Vagina (tissue), 2 donors: ENCODE measurements at places on chromosomes 4 and X.
A peak's percentile ranks its signal among the peaks of the same experiment; 100 is the strongest.

DNA sequence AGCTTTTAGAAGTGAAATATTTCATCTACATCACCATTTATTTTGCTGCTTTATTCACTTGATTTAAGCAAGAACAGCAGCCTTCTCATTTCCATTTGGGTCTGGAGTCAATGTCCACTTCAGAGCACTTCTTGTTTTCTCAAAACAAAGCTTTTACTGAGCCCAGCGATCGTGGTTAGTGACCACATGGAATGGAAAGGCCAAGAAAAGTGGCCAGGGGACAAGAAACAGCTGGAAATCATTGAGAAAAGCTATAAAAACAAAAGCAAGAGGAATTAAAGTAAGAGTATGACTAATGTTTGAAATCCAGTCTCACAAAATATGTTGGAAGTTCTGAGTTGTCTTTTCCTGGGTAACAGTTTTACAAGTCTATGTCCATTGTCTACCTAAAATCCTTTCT, 328.4 kb upstream of the INTU start:
- no peaks in the 10 kb centered on the region for H3K27me3 ChIP-seq
- H3K4me3 ChIP-seq: no peak overlapping the region
- DNase-seq: no peak
- H3K4me1 ChIP-seq: no peaks in the 10 kb centered on the region
- no peaks in the 10 kb centered on the region for H3K36me3 ChIP-seq
- H3K27ac ChIP-seq: no peak overlapping the region

- no peaks in the 10 kb centered on the region for H3K27me3 ChIP-seq
- no peak for DNase-seq
- H3K27ac ChIP-seq: no peak overlapping the region
- no peak overlapping the region for H3K4me3 ChIP-seq
Observed at GRCh38 chr4:27916452-27917184, 1056.0 kb downstream of the STIM2 start.

DNA sequence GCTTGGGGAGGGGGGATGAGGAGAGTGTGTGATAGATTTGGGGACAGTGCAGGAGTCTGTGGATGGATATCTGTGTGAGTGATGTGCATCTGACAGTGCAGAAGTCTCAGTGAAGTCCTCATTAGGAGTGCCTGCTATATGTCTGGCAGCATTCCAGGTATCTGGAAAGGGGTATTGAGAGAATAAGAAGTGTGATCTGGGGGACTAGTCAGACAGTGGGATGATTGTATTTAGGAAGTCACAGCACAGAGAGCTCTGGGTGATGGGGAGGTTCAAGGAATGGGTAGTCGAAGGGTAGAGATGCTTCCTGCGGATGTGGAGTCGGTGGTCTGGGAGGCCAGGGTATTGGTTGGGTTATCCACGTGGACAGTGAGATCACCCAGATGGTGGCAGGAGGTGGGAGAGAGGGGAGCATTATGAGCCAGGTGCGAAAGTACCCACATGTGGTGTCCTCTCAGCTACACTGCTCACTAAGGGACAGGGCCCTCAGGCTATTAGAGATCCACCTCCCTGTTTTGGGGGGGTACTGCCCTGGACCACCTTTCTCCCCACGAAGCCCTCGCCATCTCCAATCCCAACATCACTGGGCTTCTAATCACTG, 9.8 kb downstream of the MAGED2 start:
- peak; percentile 89 for DNase-seq
- no peaks in the 10 kb centered on the region for H3K27me3 ChIP-seq
- H3K27ac ChIP-seq: no peak overlapping the region
- no peak overlapping the region for H3K4me3 ChIP-seq
- no peaks in the 10 kb centered on the region for H3K4me1 ChIP-seq

DNA sequence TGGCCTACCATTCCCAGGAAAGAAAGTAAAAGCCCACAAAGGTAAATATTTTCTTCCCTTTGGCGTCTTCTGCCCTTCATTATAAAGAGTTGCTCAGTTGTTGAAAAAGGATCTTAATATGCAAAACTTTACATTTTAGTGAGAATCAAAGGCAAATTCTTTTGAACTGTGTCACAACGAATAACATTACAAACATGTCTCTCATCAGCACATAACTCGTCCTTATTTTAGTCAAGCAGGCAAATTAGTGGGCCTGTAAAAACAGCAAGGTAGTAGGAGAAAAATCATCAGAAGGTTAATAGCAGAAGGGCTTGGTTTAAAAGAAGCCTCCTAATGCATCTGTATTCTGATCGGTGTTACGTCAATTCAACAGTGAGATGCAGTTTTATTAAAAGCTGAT, 647.3 kb upstream of the DIPK2B start:
- H3K27ac ChIP-seq: no peak overlapping the region
- H3K36me3 ChIP-seq: no peaks in the 10 kb centered on the region
- H3K27me3 ChIP-seq: no peaks in the 10 kb centered on the region
- no peak for DNase-seq
- H3K4me1 ChIP-seq: no peaks in the 10 kb centered on the region

DNA sequence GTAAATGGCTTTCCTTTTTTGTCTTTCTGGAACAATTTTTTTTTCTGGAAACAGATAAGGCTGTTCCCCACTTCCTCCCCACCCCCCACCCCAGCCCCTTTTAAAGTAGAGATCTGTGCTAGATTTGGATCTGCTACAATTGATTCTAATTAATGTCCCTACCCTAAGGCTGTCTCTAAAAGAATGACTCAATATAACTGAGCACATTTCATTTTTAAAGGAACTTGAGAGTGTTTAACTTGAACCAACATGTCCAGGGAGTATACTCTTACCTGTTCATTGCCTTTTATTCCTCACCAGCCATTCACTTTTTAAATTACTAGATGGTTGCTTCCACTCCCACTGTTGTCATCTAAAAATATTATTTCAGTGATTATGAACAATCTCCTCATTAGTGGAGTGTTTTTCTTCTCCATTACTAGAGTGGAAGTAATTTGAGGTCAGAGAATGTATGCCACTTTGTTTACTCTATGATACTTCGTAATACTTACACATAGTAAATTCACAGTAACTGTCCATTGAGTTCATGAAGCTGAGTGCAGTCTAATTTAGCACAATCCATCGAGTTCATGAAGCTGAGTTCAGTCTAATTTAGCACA, 14.1 kb upstream of the CNOT6L start:
- H3K27me3 ChIP-seq: no peaks in the 10 kb centered on the region
- no peak overlapping the region for H3K4me3 ChIP-seq
- no peak overlapping the region for H3K27ac ChIP-seq
- no peaks in the 10 kb centered on the region for H3K4me1 ChIP-seq
- no peak for DNase-seq
- H3K36me3 ChIP-seq: no peaks in the 10 kb centered on the region

- no peak overlapping the region for H3K4me3 ChIP-seq
- no peak overlapping the region for H3K27ac ChIP-seq
- no peaks in the 10 kb centered on the region for H3K36me3 ChIP-seq
- H3K4me1 ChIP-seq: no peaks in the 10 kb centered on the region
- DNase-seq: no peak
- H3K27me3 ChIP-seq: no peaks in the 10 kb centered on the region
Observed at GRCh38 chrX:106791495-106791894, 11.0 kb upstream of the TBC1D8B start.

GRCh38 chrX:108464604-108465003, 25.0 kb downstream of the COL4A5 start:
- H3K36me3 ChIP-seq: no peaks in the 10 kb centered on the region
- DNase-seq: no peak
- H3K27ac ChIP-seq: no peak overlapping the region
- no peaks in the 10 kb centered on the region for H3K4me1 ChIP-seq

- no peaks in the 10 kb centered on the region for H3K4me1 ChIP-seq
- no peak overlapping the region for H3K27ac ChIP-seq
- H3K36me3 ChIP-seq: no peaks in the 10 kb centered on the region
- no peak for DNase-seq
- H3K27me3 ChIP-seq: no peaks in the 10 kb centered on the region
- H3K4me3 ChIP-seq: no peak overlapping the region
Observed at GRCh38 chrX:140132937-140133336, 167.6 kb upstream of the CXorf66 start.

DNA sequence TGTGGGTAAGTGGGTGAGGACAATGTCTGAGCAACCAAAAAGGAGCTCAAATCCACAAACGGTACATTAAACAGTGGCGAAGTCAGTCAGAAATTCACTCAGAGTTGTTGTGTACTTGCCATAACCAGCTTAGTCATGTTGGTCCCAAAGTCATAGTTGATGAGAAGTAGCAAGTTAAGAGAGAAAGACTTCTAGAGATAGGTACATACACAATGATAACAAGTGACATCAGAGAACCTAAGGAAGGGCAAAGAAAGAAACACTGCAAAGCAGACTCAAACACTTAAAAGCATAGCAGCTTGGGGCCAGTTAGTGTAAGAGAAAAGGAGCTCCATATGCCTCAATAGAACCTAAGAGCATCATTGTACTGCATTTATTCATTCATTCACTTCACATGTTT, 30.2 kb downstream of the DYNLT3 start:
- H3K27me3 ChIP-seq: no peaks in the 10 kb centered on the region
- H3K36me3 ChIP-seq: no peaks in the 10 kb centered on the region
- no peaks in the 10 kb centered on the region for H3K4me1 ChIP-seq
- H3K27ac ChIP-seq: no peak overlapping the region
- no peak for DNase-seq
- no peak overlapping the region for H3K4me3 ChIP-seq

DNA sequence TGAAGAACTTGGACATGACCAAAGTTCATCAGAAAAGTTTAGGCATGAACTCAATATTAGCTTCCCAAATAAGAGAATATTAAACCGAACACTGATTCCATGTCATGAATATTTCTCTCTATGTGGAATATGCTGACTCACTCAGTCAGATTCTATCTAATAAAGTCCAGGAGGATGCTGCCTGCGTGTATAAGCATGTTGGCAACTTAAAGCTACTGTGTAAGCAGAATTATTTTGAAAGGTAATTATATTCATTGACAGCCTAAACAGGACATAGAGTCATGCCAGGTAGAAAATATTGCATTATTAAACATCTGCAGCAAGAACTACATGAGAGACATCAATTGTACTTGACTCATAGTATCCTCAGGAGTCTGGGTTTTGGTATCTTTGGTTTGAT, 367.9 kb upstream of the SPOCK3 start:
- no peak overlapping the region for H3K27ac ChIP-seq
- no peak overlapping the region for H3K4me3 ChIP-seq
- DNase-seq: no peak
- H3K4me1 ChIP-seq: no peaks in the 10 kb centered on the region
- no peaks in the 10 kb centered on the region for H3K36me3 ChIP-seq
- no peaks in the 10 kb centered on the region for H3K27me3 ChIP-seq

- no peak overlapping the region for H3K4me3 ChIP-seq
- H3K4me1 ChIP-seq: no peaks in the 10 kb centered on the region
- no peak for DNase-seq
Observed at GRCh38 chr4:109495514-109495913, 61.9 kb downstream of the SEC24B start.

DNA sequence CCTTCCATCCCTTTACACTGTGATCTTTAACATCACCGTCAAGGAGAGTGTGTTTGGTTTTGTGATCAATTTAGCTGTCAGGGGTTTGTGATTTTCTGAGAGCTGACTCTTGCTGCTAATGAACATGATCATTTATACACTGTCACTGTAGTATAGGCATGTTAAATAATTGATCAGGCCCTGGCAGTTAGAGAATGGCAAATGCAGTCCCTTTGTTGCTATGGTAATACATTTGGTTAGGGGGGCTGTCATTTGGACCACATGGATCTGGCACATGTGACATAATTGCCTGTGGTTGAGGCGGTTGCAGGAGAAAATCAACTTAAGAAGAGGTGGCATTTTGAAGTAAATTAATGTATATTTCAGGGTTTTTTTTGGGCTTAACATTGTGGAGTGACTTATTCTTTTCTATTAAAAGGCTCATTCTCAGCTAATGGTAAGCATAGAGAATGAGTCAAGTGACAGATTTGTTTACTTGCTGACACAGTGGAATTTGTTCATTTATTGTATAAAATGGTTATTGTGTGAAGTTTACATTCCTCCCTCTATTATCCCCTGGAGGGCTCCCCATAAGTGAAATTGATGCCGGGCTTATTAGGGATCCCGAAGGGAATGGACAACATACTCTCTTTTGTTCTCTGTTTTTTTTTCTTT, 114.0 kb downstream of the FHIP1A start:
- no peak overlapping the region for H3K27ac ChIP-seq
- H3K27me3 ChIP-seq: no peaks in the 10 kb centered on the region
- DNase-seq: no peak
- no peak overlapping the region for H3K4me3 ChIP-seq
- H3K4me1 ChIP-seq: no peaks in the 10 kb centered on the region

GRCh38 chr4:180840142-180840541, 1403.1 kb upstream of the TENM3 start:
- H3K27ac ChIP-seq: no peak overlapping the region
- H3K36me3 ChIP-seq: no peaks in the 10 kb centered on the region
- H3K4me1 ChIP-seq: no peaks in the 10 kb centered on the region
- DNase-seq: no peak
- H3K4me3 ChIP-seq: no peak overlapping the region

DNA sequence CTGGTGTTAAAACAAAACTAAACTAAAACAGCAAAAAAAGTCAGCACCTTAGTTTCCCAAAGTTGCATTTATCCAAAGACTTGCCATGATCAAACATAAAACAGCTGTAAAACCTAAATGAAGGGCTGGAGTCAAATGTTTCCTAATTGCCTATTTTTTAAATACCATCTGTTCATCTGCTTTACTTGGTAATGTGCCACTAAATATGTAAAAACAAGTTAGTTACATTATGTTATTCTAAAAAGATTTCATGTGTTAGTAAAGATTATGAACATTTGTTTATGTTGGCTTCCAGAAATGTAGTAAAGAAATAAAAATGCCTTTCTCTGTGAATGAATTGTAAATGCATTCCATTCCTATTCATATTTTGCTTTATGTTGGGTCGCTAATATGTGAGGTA, 977.8 kb downstream of the FSTL5 start:
- H3K27me3 ChIP-seq: no peaks in the 10 kb centered on the region
- no peaks in the 10 kb centered on the region for H3K36me3 ChIP-seq
- H3K4me1 ChIP-seq: no peaks in the 10 kb centered on the region
- H3K27ac ChIP-seq: no peak overlapping the region

- no peak overlapping the region for H3K4me3 ChIP-seq
- H3K27ac ChIP-seq: no peak overlapping the region
- no peaks in the 10 kb centered on the region for H3K27me3 ChIP-seq
- no peaks in the 10 kb centered on the region for H3K36me3 ChIP-seq
- no peak for DNase-seq
- no peaks in the 10 kb centered on the region for H3K4me1 ChIP-seq
Observed at GRCh38 chr4:125572601-125573000, 257.8 kb downstream of the FAT4 start.

GRCh38 chrX:120262859-120263708, 12.5 kb downstream of the ZBTB33 start:
- H3K27me3 ChIP-seq: no peaks in the 10 kb centered on the region
- DNase-seq: no peak
- no peak overlapping the region for H3K4me3 ChIP-seq
- H3K27ac ChIP-seq: no peak overlapping the region
- no peaks in the 10 kb centered on the region for H3K36me3 ChIP-seq

DNA sequence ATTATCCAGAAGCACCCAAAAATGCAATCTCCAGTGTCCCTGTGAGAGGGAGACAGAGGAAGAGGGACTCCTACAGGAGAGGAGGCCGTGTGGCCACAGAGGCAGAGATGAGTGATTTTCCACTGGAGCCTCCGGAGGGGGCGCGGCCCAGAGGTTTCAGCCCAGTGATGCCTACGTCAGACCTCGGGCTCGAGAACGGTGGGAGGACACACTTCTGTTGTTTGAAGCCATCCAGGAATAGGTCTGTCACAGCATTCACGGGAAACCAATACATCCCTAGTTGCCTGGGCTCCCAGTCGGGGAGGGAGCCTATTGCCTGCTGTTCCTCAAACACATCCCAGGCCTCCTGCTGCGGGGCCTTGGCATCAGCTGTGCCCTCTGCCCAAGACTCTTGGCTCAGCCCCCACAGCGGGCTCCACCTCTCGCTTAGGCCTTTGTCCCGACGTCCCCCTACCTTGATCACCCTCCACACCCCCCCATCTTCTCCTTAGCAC, 39.2 kb upstream of the HMX1 start:
- DNase-seq: peak; percentile 52
- H3K4me3 ChIP-seq: no peak overlapping the region
- no peaks in the 10 kb centered on the region for H3K36me3 ChIP-seq
